Esophagus squamous epithelium (tissue), 5 donors: ENCODE measurements at places on chromosomes 11 and 22.

GRCh38 chr11:110098645-110099044 lies 5.5 kb downstream of the ZC3H12C start:
- no peak for DNase-seq

DNA sequence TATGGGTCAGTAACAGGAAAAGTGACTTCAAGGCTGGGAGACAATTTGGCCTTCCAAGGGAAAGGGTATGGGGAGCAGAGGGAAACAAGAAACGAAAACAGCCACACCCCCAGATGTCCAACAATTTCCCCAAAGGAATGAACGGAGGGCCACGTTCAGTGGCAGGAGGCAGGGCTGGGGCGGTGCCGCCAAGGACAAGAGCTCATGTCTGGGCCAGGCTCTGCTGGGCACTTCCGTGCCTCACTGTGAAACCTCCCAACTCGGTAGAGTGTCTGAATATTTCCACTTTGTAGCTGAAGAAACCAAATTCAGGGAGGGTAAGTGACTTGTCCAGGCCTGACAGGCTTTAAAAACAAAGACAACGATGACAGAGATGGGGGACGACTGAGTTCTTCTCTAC lies 11.9 kb downstream of the IFT27 start:
- DNase-seq: no peak

GRCh38 chr11:66365166-66365565 lies 6.4 kb downstream of the SLC29A2 start:
- DNase-seq: no peak

DNA sequence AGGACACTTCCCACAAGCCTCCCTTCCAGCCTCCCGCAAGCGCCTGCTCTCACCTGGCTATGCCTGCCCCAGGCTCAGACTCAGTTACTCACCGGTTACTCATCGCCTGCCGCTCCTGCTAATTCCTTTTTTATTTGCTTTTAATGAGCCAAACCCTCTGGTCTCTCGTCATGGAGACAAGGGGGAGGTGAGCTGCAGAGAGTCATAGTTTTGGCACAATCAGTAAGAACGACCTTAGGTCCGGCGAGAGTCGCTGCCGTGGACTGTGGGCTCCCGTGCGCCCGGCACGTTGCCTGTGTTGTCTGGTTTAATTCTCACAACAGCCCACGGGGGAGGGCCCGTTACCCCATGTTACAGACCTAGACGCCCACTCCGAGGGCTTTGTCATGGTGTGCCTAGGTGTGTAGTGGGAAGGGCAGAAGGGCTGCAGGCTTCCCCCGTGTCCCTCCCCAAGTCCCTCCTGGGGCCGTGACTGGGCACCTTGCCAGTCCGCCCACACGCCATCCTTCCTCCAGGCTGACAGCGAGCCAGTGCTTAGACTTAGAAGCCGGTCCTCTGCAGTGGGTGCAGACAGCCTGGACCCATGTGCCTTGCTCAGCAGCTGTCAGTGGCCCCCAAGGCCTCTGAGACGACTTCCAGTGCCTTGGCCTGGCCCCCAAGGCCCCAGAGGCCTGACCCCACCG lies 42.2 kb downstream of the WNT7B start:
- no peak for DNase-seq

- no peak for DNase-seq
Measured at GRCh38 chr11:27187075-27187847, 146.6 kb downstream of the BBOX1 start.

GRCh38 chr11:64566915-64567891 lies 23.8 kb upstream of the SLC22A12 start:
- DNase-seq: no peak

DNA sequence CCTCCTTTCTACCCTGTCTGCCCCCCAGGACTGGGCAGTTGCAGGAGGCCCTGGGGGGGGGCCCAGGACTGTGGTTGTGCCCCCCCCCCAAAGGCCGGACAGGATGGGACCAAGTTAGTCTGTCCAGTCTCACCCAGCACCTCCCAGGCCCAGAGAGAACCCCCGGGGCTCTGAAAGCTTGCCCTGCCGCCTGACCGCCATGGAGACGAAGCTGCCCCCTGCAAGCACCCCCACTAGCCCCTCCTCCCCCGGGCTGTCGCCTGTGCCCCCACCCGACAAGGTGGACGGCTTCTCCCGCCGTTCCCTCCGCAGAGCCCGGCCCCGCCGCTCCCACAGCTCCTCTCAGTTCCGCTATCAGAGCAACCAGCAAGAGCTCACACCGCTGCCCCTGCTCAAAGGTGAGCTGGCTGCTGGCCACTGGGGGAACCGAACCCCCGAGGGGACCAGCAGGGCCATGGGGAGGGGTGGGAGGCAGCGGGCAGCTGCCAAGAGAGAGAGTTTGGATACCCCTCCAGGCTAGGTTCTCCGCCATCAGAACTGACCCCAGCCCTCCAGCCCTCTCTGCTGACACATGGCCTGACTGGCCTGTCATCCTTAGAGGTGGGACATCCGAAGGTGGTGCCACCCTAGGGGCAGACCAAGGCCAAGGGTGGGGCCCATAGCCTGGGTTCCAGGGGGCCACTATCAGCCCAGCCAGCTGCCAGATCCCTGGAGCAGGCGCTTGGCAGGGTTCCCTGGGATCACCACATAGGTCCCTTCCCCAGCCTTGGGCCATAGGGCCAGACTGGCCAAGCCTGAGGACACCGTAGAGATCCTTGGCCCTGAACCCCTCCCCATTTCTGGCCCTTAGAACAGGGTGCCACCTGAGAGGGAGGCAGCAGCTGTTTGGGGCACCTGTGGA lies 1.3 kb downstream of the PPP2R5B start:
- DNase-seq: no peak

DNA sequence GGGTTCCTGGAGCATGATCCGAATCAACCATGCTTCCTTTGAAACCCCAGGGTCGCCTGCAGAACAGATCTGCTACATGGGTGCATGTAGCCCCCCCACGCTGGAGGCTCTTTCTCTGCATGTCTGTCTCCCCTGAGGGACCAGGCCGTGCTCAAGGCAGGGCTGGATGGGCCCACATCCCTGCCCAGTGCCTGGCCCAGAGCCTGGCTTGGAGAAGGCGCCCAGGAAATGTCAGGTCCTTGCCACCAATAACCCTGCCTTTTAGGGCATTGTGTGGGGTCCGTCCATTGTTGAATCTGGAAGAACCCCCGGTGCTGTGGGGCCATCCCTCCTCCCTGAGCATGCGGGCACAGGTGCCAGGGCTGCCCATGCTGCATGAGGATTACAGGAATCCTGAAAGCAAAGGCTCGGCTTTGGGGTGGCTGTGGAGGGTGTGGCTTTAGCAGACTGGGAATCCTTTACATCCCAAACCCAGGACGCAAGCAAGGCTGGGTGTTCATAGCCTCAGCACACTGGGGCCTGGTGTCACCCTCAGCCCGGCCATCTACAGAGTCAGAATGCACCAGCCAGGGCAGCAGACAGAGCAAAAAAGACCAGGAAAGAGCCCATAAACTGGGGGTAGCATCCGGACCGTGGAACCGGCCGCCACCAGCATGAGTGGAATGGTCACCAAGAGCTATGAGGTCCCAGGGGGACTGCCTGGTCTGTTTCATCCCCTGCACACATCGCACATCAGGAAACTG lies 48.2 kb downstream of the RTL6 start:
- DNase-seq: no peak

- DNase-seq: no peak
Measured at GRCh38 chr22:36728505-36728904, 25.0 kb upstream of the CACNG2 start.

- DNase-seq: no peak
Measured at GRCh38 chr22:39135092-39135896, 17.2 kb downstream of the CBX7 start.

DNA sequence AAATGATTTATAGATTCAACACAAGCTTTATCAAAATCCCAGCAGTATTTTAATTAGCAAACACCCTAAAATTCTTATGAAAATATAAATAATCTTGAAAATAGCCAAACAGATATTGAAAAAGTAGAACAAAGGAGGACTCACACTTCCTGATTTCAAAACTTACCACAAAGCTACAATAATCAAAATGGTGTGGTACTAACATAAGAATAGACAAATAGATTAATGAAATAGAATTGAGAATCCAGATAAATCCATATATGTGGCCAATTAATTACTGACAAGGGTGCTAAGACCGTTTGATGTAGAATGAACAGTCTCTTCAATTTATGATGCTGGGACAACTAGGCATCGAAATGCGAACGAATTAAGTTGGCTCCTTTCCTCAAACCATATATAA lies 49.6 kb upstream of the TEAD1 start:
- no peak for DNase-seq

DNA sequence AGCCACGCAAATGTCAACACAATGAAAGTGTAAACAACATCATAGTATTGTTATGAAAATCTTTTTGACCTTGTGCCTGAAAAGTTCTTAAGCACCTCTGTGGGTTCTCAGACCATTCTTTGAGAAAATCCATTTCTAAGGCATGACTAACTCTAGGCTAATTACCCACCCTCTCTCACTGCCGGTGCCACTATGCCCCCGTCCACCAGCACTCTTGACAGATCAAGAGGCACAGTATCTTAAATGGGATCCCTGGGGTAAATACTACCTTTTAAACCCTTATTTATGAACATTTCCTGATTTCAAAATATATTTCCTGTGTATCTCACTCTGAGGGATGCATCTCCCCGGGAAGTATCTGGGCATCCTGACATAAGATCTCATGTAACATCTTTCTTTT lies 607.5 kb downstream of the METTL15 start:
- DNase-seq: no peak

GRCh38 chr11:120869516-120870011 lies 154.3 kb upstream of the TBCEL start:
- no peak for DNase-seq

DNA sequence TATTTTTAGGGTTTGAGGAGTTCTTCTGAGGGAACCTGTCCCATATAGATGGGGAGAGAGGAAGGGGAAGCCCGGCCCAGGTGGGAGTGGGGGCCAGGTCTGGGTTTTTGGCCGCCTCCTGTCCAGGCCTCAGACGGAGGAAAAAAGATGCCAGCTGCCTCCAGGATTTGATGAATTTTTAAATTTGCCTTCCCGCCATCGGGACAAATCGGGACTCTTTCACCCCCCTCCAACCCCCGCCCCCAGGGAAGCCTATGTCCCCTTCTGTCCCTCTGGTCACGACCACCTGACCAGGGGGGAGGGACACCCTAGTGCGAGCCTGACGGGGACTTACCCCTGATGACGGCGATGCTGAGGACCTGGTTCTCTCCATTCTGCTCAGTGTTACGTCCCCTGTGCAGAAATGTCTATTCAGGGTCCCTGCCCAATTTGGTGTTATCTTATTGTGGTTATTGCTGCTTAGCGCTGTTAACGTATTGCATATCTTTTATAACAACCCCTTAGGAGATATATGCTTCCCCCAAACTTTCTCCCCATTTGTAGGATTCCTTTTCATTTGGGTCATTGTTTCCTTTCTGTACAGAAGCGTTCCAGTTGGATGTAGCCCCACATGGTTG lies 115.9 kb upstream of the GRK3 start:
- no peak for DNase-seq

GRCh38 chr22:47357493-47357892 lies 595.0 kb downstream of the TBC1D22A start:
- no peak for DNase-seq

- DNase-seq: no peak
Measured at GRCh38 chr11:128201801-128202200, 385.6 kb downstream of the ETS1 start.
